ENCODE measurements at places on chromosomes 4 and X.

DNA sequence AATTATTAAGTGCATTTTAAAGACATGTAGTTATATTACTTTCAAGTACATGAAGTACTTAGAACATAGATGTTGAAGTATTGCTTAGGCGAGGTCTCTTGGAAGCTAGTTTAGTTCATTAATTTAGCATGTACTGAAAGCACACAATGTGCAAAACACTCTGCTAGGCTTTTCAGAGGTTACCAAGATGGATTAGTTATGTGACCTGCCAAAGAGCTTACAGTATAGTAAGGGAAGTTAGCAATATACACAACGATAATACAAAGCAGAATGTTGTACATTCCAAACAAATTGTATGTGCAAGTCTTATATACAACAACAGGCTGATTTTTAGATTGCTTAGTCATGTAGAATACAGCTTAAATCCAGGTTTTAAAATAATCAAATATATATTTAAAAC, 118.5 kb upstream of the NRK start:
- DNase-seq, result no peak

DNA sequence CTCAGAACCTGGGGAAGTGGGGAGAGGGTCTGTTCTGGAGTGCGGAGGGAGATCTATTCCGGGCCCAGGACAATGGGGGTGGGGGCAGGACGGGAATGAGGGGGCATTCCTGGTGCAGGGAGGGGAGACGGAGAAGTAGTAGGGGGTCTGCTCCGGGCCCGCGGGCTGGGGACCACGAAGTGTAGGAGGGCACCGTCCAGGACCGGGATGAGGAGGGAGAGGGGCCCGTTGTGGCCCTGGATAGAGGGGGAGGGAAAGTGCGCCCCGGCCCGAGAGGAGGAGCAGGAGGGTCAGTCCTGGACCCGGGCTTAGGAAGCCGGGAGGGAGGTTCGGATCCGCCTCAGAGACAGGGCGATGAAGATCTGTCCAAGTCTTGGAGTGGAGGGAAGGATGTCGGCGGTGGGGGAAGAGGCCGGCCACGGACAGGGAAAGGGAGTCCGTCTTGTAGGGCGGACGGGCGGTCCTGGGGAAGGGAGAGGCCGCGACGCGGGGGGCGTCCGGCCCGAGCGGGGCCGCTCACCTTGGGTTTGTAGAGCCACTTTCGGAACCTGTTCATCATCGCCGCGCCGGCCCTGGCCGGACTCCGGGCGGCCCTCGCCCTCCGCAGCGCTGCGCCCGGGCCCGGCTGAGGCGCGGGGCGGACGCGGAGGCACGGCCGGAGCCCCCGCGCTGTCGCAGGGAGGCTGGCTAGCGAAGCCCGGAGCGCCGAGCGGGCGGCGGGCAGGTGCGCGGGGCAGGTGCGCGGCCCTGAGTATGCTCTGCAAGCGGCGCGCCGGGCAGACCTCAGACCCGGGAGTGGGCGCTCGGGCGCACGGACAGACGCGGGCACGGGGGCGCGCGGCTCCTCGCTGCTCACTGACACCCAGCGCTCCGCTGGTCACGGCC, at the start of gene ZFYVE28:
Gene ZFYVE28 (minus strand): TSS at position 881 of the 885 bp plus-strand sequence. CDS start 322 bp downstream, at position 559.
- no peak for DNase-seq

DNA sequence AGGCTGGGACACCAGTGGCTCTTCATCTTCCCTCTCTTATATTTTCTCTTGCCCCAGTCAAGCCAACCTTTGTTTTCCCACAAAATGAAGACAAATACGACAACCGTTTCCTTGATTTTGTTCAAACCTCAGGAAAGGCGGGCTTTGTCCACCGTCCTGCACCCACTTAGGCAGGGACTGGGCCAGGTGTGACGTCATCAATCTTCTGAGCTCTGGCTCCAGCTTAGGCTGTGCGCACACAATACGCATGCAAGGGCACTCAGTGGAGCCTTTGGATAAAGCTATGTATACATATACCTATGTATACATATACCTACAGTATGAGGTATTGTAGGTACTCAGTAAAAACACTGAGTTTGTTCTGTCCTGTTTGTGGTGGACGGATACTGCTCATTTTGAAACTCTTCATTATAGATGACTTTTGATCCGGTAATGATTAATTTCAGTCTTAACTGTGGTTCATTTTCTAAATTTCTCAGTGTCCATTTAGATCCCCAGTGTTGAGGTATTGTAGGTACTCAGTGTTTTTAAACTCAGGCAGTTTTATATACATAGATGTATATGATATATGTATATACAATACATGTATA, 194.9 kb downstream of the MGST2 start:
- no peak for DNase-seq

DNA sequence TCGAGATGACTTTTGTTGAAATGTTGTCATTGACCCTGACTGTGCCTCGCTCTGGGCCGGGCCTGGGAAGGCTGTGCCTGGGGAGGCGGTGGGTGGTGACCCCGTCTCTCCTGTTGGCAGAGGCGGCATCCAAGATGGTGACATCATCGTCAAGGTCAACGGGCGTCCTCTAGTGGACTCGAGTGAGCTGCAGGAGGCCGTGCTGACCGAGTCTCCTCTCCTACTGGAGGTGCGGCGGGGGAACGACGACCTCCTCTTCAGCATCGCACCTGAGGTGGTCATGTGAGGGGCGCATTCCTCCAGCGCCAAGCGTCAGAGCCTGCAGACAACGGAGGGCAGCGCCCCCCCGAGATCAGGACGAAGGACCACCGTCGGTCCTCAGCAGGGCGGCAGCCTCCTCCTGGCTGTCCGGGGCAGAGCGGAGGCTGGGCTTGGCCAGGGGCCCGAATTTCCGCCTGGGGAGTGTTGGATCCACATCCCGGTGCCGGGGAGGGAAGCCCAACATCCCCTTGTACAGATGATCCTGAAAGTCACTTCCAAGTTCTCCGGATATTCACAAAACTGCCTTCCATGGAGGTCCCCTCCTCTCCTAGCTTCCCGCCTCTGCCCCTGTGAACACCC, 36.4 kb downstream of the HTRA3 start:
- DNase-seq, result no peak

- no peak for DNase-seq
These were observed 216.1 kb upstream of the FAT1 start for GRCh38 chr4:186939766-186940165.

GRCh38 chrX:135528254-135528653, 7.8 kb downstream of the INTS6L start:
- no peak for DNase-seq

DNA sequence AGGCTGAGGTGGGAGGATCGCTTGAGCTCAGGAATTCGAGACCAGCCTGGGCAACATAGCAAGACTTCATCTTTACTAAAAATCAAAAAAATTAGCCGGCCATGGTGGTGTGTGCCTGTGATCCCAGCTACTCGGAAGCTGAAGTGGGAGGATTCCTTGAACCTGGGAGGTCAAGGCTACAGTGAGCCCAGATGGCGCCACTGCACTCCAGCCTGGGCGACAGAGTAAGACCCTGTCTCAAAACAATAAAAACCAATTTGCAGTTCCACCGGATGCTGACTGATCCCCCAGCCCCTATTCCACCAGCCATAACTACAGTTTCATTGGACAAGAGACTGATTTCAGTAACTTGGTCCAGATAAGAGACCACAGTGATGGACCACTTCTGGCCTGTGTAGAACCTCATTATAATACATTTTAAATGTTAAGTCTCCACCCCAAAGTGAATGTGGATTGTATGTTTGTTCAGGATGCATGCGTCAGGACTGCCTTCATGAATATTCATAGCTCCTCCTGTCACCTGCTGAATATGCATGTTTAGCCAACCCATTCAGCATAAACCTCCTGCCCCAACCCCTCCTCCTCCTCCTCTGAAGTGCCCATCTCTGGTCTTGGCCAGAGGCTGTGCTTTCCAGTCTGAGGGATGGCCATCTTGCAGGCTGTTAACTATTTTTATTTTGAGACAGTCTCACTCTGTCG, 2.3 kb upstream of the SLBP start:
- DNase-seq, result peak; percentile 20

- no peak for DNase-seq
These were observed 176.1 kb downstream of the AASDH start for GRCh38 chr4:56211202-56211601.

- DNase-seq, result no peak
These were observed 173.3 kb upstream of the S100G start for GRCh38 chrX:16476692-16477091.

GRCh38 chr4:54937501-54937900, 187.9 kb downstream of the KDR start:
- no peak for DNase-seq

- DNase-seq, result no peak
These were observed 88.8 kb upstream of the FAM9B start for GRCh38 chrX:9122519-9123245.

DNA sequence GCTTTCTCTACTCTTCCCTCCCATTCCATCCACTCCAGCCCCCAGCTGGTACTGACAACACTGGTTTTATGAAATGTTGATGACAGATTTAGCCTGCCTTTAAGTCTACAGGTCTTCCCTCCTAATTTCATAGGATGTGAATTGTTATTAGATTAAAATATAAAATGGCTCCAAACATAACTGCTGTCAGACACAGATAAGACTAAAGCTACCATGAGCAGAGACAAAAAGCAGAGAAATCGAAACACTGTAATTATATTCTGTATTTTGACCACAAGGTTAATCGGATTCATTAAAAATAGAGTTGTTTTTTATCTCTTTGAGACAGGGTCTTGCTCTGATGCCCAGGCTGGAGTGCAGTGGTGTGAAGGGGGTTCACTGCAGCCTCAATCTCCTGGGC, 28.3 kb downstream of the SEC24D start:
- no peak for DNase-seq

GRCh38 chr4:169846396-169846795, 88.7 kb upstream of the HPF1 start:
- DNase-seq, result no peak

DNA sequence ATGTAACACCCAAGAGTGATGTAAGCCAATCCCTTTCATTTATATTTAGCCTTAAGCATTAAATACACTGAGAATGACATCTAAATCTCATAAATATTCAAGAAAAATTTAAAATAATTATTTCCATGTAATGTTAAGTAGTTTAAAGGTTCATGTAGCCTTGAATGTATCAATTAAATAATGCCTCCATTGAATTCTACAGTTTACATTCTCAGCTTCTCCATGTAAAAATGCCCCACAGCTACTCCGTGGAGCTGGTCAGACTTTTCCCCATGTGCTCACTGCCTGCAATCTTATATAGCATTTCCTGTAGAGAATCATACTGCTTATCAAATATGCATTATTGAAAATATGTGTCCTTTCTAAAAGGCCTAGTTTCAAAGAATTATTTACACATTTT, 25.4 kb downstream of the AP1S2 start:
- no peak for DNase-seq

Measured in NCI-H2081 (cell line).